Hematopoietic multipotent progenitor cell treated with erythropoietin and hydrocortisone succinate and interleukin-3 and kit ligand, for 6 days (in vitro differentiated cells): ENCODE measurements at places on chromosomes 2 and 18.

- DNase-seq: no peak
Measured at GRCh38 chr2:203739351-203739750, 32.9 kb downstream of the CD28 start.

GRCh38 chr18:23114171-23114881, 21.0 kb upstream of the CABLES1 start:
- DNase-seq: no peak

GRCh38 chr18:59640721-59641120, 56.5 kb downstream of the CCBE1 start:
- DNase-seq: no peak

DNA sequence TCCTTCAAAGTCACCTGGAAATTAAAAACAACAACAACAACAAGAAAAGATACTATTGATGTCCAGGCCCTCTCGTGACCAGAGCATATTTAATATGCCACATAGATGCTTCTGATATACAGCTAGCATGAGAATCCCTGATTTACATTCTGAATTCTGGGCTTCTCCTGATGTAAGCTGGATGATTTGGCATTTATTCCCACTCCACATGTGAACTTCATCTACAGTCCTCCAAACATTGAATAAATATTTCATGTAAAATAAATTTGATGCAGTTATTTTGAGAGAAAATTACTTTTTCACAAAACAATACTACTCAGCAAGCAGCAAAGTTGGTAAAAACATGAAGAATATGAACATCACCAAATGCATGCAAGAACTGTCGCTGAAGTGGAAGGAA, 453.2 kb upstream of the SETBP1 start:
- no peak for DNase-seq

DNA sequence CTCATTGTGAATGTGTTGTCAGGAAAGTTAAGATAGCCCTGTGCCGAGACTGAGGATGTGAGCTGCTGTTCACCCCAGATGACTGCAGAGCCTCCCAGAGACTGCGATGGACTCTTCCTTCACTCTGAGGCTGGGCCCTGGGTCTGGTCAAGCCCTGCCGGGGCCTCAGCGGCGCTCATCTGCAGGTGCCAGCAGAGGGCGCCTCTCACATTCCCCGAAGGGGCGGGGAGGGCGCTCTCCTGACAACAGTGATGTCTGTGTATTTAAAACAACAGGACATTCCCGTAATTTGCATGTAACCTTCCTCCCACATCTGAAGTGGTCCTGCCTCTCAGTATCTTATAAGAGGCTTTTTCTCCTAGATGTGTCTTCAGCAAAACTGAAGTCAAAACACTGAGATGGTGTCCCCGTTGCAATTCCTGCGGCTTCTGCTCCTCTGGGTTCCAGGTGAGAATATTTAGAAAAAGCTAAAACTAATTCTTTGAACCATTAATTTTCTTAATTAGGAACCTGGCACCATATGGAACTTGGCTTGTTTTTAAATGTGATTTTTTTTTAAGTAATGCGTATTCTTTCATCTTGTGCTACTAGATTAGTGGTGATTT, 1377.9 kb downstream of the RPIA start:
- peak; percentile 63 for DNase-seq

- no peak for DNase-seq
Measured at GRCh38 chr2:212539072-212539880, 674 bp upstream of the ERBB4 start.
